ENCODE measurements at places on chromosomes 2 and 18. TPM values are rescaled to one million over a fixed set of nuclear protein-coding genes. Genes with fewer than 3 reads are reported as not detected.

DNA sequence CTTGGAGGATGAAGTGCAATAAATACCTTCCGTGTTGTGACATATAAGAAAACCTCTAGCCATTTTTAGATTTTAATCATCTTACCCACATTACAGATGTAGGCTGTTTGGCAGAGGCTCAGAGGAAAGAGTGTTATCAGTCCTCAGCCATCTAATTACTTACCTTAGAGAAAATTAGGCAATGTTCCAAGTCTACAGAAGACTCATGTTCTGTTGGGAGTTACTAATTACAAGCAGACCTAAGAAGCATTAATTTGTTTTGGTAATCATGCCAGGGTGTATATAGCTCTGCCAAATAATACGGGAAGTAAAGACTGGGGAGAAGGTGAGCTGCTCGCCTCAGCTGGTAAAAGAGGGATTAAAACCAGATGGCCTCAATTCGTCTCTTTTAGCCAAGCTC lies 125.8 kb upstream of the PGAP1 start:
- DNase-seq = no peak

CTAGE1 gene
- total RNA-seq = not detected

GRCh38 chr2:121159291-121160071 lies 125.5 kb downstream of the TFCP2L1 start:
- DNase-seq = no peak

DNA sequence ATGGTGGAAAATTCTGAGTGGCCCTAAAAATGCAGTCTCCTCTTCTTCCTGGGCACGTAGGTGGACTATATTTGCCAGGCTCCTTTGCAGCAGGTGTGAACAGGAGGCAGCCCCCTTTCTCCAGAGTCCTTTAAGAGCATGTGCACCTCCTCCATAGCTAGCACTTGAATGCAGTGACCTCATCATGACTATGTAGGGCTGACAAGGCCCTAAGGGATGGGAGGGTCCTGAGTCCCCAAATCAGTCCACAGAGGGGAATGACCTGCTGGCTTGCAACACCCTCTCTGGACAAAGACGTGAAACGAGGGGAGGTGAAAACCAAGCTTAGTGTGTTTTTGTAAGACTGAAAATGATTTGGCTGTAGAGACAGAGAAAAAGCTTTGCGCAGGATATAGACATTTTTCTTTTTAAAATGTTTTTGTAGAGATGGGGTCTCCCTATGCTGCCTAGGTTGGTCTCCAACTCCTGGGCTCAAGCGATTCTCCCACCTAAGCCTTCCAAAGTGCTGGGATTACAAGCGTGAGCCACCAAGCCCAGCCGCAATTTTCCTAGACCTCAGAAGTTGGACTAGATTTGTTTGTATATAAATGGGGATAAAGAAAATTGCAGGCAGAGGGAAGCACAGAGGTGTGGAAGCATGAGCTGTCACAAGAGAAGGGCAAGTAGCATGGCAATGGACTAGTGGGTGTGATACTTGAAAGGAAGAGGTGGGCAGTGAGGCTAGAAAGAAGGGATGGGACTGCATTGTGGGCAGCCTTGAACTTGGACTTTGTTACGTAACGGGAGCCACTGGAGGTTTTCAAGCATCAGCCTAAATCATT lies 28.8 kb downstream of the LONRF2 start:
- DNase-seq = no peak

ZNF521 gene
- total RNA-seq = 35.7 TPM

DNA sequence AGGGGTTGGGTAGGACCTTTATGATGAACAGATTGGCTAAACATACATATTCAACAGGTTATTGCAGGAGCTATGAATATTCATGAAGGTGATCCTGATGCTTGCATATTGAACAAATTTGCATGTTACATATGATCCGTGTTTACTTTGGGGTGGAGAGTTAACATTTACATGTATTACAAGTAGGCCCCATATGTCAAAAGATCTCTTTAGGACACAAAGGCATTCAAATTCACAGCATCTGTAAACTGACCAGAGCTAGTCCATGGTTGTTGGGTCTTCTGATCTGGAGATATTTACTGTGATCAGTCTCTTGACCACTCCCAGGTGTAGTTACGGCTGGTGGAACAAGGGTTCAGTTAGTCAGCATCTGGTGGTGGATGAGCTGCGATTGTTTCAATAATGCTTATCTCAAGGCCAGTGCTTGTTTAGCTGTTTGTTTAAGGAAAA lies 80.4 kb downstream of the PMAIP1 start:
- no peak for DNase-seq
